AG04450 (cell line): ENCODE measurements at places on chromosomes 6 and 20.

GRCh38 chr6:111782192-111782809 is 91.0 kb downstream of the FYN start:
- no peak for DNase-seq

DNA sequence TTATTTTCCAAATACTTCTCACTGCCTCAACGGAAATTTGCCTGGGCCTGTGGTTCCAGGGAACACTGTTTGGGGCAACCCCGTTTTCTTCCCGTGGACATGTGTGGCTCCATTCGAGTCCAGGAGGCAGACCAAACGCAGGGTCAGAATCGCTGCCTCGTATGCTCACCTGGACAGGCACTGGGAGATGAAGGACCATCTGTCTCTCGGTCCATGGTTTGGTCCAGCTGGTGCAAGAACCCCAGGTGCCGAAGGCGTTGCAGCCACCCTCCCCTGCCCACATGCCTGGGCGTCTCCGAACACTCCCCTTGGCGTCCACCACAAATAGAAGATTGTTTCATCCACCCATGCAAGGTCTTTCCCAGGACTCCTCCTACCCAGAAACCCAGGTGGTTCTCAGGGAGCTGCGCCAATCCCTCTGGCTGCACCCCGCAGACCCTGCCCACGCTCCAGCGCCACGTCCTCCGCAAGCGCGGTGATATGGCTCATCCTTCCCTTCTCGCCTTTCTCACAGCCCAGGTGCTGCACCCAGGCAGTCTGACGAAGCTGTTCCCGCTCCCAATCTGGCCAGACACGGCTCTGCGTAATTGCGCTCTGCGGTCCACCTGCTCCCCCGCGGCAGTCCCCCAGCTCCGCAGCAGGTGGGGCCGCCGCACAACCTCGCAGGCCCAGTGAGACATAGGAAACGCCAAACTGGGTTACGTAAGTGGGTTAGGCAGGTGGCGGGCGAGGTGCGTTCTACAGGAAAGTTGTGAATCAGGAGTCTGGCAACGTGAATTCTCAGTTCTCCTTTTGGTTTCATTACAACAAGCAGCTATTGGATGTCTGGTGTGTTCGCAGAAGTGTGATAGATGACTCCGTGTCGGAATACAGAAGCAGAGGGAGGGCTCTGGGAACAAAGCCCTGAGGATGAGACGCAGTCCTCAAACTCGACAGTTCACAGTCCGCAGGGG is 146.2 kb upstream of the ECI2 start:
- DNase-seq: no peak

DNA sequence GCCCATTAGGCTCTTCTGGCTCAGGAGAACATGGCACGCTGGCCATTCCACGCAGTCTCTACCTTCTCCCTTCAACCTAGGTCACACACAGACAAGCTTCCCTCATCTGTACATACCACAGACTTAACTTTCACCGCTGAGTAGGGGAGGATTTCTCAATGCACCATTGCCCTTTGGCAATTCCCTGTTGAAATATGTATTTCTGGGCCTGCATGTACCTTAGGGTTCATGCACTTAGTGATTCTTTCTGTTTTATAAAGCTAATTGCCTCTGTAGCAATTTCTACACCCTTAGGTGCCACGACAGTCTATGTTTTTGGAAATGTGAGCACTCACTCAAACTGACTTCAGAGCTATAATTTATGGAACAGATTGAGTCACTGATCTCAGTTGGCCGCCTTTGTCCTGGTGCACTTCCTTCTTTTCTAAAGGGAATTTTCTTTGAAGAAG is 253.8 kb upstream of the PRDM1 start:
- no peak for DNase-seq

DNA sequence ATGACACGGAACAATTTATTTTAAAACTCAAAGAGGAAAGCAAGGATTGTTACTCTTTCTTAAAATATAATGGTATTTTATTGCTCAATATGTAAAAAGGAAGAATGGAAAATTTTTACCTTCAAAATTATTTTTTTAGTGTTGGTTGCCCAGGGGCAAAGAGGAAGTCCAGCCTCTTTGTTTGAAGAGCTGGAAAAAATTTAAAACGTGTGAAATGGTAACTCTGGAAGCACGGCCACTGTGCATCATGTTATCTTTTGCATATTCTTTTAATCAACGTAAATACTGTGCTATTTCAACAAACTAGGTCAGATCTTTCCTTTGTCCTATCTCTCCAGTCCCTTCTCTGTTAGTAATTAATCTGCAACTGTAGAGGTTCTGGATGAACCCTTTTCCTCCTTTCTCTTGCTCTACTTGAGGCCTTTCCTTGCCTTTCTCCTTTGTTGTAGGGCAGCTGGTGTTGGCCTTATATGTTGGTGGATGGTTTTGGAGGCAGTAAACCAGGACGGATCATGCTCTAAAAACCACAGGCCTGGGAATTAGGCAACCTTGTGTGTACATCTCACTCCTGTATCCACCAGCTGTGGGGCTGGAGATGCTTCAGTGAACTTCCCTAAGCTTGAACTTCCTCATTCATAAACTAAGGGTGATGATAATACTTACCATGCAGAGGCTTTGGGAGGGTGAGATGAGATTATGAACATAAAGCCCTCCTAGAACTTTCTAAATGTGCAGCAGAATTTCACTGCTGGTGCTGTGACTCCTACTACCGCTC is 143.3 kb downstream of the PRL start:
- DNase-seq: peak; percentile 8

- DNase-seq: peak; percentile 91
These were observed 70.7 kb downstream of the PDE7B start for GRCh38 chr6:135922174-135922573.

- DNase-seq: no peak
These were observed 4.3 kb downstream of the UBE2V1 start for GRCh38 chr20:50108556-50109235.

GRCh38 chr20:22848364-22848763 is 186.7 kb upstream of the SSTR4 start:
- no peak for DNase-seq

DNA sequence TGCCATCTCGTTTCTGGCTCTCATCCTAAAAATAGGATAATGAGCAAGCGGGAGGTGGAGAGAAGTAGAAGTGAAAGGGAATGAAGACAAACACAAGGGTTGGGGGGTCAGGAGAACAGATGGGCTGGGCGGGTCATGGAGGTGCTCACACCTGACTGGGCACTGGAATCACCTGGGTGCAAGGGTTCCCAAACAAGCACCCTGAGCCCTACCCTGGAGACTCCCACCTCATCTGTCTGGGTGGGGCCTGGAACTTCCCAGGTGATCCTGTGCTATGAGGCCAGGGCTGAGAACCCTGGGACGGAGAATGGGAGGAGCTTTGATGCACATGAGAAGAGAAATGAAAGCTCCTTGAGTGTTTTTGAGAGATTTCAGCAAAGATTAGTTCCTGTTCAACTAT is 223.6 kb downstream of the ANKRD60 start:
- DNase-seq: no peak

- DNase-seq: no peak
These were observed 73.6 kb downstream of the RNF182 start for GRCh38 chr6:13998356-13998755.

DNA sequence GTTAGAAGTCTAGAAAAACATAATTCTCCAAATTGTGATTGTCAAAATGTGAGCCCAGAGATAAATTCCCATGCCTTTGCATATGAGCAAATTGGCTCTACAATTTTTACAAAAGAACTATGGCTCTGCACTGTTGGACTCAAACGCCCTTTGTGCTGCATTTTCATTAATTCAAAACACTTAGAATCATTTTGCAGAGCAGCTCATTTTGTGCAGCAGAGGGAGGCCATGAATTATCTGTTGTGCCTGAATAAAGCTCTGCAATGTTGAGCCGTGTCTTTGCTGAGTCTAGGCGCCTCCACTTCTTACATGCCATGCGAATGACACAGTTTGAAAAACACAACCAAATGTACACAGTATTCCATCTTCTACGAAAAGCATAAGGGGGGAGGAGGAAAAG is 230.2 kb downstream of the PRKN start:
- no peak for DNase-seq

DNA sequence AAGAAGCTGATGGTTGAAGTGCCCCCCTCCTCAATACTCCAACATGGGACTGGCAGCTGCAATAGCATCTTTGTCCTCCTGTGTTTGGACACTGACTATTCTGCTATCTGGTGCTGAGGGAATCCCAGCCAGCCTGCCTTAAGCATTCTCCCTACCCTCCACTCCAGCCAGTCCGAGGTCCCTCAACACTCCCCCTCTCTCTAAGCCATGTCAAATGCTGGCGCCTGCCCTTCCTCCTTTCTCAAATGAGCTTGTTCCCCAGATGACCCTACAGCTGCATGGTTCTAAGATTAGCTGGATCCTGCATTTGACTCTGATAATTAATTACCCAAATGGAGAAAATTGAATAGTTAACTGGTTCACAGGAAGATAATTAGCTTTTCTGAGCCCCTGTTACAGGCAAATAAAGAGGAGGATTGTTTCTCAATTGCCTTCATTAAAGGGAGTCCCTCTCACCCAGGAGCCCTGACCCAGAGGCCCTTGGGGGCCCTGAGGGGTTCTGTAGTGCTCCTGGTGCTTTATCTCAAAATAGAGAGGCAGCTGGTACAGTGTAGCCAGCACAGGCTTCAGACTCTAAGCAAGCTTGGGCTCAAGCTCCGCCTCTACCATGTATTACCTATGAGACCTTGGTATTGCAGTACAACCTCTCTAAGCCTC is 37.9 kb upstream of the CHD6 start:
- DNase-seq: no peak

- no peak for DNase-seq
These were observed 1025.0 kb upstream of the GJE1 start for GRCh38 chr6:141107591-141108160.

DNA sequence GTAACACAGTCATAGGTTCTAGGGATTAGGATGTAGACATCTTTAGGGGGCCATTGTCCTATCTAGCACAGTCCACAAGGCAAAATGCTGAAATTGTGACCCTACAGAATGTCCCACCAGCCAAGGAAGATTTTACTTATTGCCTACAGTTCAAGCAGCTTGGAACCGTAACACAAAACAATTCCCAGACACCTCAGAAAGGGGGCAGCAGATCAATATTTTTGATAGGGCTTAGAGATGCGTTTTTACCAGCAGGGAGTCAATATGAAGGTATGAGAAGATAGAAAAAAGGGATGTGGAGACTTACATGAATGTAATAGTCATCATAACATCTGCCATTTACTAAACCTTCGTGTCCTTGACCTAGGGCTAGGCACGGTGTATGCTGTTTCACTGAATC is 81.0 kb downstream of the TMEM170B start:
- DNase-seq: no peak

DNA sequence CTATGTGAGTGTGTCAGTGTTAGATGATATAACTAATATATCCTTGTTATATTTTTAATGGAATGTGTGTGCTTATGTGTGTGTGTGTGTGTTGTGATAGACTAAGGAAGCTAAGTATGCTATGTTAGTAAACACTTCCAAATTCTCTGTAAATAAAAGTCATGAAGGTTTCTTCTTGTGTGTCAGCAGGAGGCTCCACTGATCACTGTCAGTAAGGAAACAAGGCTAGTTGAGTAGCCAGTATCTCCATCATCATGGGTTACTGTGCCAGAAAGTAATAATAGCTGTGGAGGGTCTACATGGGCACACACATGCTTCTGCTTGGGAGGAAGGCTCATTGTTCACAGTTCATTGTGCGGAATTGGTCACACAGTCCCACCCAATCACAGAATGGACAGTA is 302.8 kb upstream of the RNF217 start:
- no peak for DNase-seq

DNA sequence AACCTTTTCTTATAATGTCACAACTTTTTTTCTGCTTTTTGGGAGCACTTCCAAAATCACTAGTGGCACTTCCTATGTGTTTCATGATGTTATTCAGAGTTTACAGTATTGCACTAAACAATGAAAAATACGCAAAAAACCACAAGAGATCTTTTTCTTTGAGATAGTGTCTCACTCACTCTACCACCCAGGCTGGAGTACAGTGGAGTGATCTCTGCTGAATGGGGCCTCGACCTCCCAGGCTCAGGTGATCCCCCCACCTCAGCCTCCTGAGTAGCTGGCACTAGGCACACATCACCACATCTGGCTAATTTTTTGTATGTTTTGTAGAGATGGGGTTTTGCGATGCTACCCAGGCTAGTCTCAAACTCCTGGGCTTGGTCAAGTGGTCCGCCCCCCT is 158.7 kb downstream of the COL21A1 start:
- DNase-seq: no peak

GRCh38 chr6:152952866-152953509 is 29.9 kb downstream of the FBXO5 start:
- DNase-seq: no peak

DNA sequence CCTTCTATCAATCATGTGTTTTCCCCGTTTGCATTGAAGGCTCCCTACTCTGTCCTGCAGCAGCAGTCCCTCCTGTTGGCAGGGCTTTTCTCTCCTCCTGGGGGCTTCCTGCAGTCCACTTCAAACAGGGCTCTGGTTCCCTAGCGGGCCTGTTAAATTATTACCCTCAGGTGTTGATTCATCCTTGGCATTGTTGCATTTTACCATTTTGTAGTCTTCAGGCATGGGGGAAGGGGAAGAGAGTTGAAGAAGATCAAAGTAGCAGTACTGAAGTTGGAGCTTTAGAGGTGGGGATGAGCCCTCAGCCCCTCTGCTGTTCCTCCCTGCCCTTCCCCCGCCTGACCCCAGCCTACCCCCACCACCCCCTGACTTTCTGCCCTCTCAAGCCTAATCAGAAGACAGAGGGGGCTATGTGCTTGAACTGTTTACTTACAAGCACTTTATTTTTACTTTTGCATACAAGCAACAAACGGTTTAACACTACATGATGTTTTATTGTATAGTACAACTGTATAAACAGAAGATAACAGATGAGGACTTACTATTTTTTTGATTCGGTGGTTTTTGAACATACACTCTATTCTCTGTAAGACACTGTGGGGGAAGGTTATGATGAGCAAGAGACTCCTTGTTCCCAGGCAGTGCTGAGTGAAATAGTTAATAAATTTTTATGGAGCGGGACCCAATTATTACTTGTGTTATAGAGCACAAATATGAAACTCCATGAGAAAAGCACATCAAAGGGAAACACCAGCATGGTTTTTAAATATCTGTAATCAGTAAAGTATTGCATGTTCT is 169.7 kb downstream of the EYA4 start:
- no peak for DNase-seq

- peak; percentile 87 for DNase-seq
These were observed 5.5 kb downstream of the MANBAL start for GRCh38 chr20:37295001-37295400.

- DNase-seq: no peak
These were observed 3.4 kb downstream of the GJA1 start for GRCh38 chr6:121438869-121439268.

DNA sequence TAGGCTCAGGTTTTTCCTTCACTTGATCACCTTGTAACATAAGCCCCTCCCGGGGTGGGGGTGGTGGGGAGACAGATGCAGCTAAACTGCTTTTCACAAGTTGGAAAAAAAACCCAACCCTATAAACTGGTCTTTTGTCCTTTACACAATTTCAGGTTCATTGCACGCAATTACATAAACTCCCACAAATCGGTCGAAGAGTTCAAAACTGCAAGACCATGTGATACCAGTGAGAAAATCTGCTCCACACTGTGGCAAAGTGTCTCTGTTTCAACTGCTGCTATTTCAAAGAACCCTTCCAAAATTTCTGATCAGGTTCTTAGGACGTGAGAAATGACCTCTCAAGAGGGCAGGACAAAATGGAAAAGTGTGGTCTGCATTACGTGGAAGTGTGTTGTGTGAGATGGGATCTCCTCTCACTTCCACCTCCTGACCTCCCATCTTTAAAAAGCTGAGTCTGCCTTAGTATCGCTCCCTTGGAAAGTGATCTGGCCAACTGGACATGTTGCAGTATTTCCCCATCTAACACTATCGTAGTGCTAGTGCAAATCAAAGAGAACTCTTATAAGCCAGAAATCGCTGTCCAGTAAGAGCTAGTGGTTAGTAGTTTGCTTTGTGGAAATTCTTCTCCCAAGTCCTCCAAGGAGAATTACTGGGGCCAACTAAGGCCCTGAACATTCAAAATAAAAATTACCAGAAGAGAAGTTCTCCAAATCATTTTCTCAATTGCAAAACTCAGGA is 60.1 kb downstream of the PRND start:
- DNase-seq: no peak
